HuH-7.5 (cell line): ENCODE measurements at places on chromosomes 16 and 17.

DNA sequence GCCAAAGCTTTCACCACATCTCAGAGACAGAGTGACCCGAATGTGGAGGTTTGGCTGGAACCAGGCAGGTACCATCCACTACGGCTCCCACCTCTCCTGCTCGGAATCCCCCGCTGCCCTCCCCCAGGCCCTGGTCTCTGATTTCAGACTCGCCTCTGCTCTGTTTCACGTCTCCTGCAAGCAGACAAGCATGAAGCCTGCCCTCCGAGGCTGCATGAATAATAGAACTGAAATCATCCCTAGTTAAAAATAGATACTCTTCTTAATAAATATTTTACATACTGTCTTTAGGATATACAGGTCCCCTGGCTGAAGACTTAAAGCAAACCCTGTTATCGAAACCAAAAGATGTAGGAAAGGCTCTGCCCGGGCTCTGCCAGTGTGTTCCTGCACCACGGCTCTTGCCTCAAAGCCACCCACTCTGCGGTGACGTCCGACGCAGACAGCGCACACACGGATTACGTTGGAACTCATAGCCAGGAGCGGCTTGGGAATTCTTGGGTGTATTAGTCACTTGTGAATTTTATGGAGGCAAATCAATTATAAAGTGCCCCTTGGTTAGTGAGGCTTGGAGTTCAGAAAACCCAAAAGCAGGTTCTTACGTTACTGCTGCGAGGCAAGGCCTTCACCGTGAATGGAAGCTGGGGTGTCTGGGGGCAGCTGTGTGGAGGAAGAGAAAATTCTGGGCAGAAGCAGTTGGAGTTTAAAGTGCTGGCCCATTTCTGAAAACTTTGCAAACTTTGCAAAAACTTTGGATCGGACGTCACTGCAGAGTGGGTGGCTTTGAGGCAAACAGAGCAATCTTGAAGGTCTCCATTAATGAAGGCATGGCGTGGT is 25.6 kb upstream of the NPTX1 start:
- no peak for DNase-seq

GRCh38 chr16:1977875-1978268 is 3.4 kb downstream of the NOXO1 start:
- no peak for DNase-seq

GRCh38 chr17:16329519-16330271 is 23.6 kb downstream of the CENPV start:
- DNase-seq: no peak

DNA sequence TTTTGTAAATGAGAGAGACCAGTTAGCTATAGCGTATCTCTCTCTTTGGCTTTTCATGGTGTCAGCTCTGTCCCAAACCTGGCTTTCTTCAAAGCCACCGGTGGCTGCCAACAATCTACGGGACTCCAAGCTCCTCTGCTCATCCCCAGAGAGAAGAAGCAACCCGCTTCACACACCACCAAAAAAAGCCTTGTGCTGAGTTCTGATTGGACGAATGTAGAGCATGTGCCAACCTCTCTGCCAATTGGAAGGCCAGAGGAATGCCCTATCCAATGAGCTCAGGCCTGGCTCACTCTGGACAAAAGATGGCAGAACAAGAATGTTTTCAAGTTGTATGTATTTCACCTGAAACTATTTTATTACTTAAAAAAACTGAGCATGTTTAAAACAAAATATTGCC is 202.4 kb downstream of the C16orf95 start:
- DNase-seq: no peak

DNA sequence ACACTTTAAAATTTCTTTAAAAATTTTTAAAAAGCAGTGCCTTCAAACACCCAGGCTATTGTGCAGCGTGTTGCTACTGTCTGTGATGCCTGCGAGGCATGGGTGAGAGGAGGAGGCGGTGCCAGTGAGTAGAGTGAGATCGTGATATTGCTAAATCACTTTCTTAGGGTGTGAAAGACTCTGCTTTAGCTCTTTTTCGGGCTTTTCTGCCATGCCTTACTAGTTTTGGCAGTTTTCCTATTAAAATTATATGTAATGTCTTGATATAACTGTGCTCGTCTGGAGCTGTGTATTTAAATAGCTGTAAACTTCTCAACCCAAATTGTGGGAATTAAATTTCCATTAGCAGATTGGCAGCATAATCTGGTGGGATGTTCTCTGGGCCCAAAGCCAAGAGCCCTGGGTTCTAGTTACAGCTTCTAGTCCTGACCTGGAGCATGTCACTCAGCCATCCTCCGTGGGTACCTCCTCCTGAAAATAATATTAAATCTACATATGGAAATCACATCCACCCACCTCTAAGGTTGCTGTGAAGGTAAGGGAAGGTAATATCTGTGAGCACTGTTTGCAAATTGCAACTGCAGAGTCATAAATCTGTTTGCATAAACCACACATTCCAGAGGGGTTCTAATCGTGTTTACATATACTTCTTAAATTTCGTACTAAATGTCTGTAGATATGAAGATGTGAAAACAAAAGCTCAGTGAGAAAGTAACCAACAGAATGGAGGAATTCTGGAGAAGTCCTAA is 264.3 kb upstream of the CACNG5 start:
- DNase-seq: no peak

DNA sequence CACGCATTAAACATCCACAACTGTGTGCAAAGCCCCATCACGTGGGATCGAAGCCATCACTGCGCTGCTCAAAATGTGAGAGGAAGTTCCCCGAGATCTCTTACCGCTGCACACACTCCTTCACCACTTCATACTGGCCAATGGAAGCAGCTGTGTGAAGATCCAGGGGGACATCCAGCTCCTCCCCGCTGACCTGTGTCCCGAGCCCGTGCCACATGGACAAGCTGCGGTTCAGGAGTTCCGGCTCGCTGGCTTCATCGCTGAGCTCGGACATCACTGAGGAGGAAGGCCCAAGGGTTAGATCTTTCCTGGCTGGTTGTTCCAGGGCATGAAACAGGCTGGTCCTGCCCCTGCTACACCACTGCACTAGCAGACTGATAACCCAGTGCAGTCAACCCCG is 4.2 kb downstream of the ANKS3 start:
- DNase-seq: no peak

GRCh38 chr17:46013502-46014165 is 14.6 kb downstream of the STH start:
- DNase-seq: no peak

DNA sequence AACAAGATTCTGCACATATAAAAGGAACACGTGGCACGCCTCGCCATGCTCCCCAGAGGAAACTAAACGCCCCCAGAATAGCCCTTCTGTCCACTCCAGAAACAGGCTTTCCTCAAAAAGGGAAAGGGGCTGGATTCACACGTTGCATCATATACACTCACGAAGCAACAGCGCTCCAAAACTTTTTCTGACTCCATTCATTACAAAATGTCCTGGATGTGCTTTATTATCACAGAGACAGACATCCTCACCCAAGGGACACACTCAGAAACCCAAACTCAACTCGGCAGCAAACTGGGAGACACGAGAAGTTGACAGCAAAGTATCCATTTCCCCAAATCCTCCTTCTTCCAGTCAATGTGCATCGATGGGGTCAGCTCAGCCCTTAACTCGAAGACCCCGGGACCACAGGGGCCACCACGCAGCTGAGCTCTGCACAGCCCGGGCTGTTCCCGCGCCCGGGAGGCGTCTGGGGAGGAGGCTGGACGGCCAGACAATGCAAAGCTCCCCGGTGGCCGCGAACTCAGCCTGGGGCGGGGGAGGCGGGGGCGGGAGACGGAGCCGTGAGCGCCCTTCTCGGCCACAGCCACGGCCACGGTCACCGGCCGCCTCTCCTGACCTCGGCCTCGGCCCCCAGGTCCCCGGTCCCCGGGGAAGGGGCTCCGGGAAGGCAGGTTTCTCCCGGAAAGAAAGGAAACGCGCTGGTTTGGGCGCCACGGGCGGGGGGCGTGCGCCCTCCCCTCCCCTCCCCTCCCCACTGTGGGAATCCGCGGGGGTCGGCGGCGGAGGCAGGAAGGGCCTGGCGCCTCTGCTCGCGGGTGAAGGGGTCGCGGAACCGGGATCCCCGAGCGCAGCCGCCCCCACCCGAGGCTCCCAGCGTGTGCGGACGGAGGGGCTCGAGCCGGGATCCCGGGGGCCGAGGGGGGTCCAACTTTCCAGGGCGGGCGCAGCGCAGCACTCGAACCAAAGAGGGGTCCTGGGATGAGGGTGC is 1.2 kb downstream of the NXN start:
- peak; percentile 49 for DNase-seq

DNA sequence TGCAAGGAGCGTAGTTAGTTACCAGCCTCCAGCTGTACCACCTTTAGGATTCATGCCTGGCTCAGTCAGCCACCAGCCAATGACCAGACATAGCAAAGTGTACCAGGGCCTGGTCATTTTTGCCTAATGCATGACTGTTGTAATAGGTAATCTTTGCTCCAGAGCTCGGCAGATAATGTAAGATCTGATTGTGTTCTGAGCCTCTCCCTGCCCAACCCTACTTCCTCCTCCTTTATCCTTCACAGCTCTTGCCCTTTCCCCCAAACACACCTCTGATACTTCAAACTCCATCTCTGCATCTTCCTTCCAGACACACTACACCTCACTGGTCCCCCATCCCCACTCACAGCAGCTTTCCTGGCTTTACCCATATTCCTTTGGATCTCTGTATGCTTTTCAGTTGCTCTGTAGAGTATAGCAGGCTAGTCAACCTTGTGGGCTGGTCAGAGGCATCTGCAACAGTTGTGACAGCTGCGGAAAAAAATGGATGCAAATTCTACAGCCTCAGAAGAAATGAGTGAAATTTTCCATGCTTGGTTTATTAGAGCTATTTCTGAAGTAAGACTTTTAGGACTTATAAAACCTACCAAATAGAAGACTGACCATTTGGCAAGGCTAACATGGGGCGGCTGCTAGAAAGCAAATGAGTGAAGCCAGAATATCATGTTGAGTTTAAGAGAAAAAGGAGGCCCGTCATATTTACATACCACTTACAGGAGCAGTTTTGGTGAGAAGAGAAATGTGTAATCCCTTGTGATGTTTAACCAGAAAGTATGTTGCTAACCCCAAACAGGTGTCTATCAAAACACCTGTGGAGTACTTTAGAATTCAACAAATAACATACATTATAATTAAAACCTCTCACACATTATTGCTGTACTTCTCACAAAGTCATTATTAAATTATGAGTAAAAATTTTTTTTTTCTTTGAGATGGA is 19.9 kb upstream of the C16orf87 start:
- DNase-seq: no peak

DNA sequence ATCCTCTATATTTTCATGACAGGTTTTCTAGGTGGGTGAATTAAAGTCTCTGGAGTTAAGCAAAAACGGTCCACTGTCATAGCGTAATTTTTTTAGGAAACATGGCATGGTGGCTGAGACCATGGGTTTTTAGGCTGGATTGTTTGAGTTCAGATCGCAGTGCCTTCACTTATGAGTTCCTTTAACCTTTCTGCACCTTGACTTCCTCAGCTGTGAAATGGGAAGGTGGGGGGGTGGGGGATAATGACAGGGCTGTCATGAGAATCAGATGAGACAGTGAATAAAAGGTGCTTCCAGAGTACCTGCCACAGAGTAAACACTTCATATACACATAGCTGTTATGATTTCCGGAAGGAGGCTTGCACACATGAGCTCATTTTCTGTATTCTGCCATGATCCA is 11.8 kb downstream of the PRCD start:
- DNase-seq: no peak

DNA sequence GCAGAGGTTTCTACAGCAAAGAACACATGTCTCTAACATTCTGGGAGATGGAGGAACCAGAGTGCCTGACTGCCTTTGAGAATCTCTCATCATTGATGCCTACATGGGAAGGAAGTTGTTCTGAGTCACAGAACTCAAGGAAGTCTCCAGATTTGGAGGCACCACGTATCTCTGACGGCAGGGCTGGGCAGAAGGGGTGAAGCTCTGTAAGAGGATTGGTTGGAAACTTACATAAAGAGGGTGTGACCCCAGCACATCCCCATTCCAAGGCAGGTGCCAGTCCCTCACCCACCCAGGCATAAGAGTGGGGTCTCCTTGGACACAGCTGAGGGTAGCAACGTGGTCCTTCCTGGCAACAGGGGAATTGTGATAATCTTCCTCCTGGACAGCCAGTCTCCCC is 17.4 kb downstream of the TNFRSF13B start:
- DNase-seq: no peak

DNA sequence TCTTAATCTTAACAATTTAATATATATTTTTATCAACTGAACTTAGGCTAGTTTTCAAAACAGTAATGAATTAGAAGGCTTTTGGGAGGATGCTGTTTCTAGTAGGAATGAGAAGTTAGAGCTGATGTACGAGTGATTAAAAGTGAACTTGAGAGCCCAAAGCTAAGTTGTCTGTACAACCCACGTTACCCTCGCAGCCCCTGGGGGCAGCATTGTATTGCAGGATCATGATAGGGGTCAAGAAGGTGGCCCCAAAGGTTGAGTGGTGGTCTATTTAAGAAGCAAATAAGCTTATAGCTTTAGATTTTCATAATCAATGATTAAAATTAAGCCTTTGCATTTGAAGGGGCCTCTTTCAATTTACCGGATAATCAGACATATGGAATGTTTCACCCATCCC is 33.7 kb upstream of the ALDH3A2 start:
- no peak for DNase-seq

- no peak for DNase-seq
Measured at GRCh38 chr17:2357931-2358434, 20.7 kb downstream of the SGSM2 start.

GRCh38 chr17:64410750-64411490 is 20.3 kb upstream of the PECAM1 start:
- DNase-seq: no peak

GRCh38 chr16:64305663-64306062 is 816.2 kb downstream of the CDH11 start:
- DNase-seq: no peak

GRCh38 chr17:50588391-50589049 is 28.0 kb downstream of the CACNA1G start:
- no peak for DNase-seq

DNA sequence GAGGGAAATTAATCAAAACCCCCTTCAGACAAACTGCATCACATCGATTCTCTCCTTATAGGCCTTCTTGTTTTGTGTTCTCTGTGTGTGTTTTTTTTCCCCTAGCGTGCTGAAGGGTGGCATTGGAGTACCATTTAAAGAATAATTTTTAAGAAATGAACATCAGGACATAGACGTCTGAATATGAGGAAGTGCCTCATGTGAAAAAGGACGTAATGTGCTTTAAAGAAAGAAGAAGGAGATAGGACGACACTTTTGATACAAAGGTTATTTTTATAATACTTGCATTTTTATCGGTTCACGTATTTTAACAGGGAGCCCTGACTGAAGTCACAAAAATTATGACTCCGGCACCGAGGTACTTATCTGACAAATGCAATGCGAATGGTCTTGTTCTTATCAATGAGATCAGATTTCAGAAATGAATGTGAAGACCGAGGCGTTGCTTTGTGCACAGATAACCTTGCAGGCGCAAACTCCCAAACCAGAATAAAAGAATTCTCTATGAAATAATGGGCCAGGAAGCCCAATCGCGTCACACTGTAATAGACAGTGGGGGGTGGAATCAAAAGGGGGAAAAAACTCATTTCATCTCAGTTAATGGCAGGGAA is 606.3 kb downstream of the MAF start:
- DNase-seq: no peak

- no peak for DNase-seq
Measured at GRCh38 chr17:29113334-29113733, 66.9 kb downstream of the MYO18A start.

GRCh38 chr17:76107509-76107908 is 3.9 kb upstream of the EXOC7 start:
- no peak for DNase-seq
